K562 (cell line): ENCODE measurements at places on chromosomes 3 and 15. TPM values are rescaled to one million over a fixed set of nuclear protein-coding genes. Genes with fewer than 3 reads are reported as not detected.

GOLGA6A gene
- total RNA-seq: not detected in 2 replicates

TMEM207 gene
- total RNA-seq: not detected in 2 replicates

LRRC34 gene
- not detected in 2 replicates for total RNA-seq

ALDH1A2 gene
- total RNA-seq: 393 and 398 TPM in 2 replicates

CTXN2 gene
- total RNA-seq: not detected in 2 replicates

ROBO2 gene
- total RNA-seq: 1.7 and 1.9 TPM in 2 replicates

AHSG gene
- total RNA-seq: 0.69 and 1.2 TPM in 2 replicates

- DNase-seq: peak; percentile 17
Measured at GRCh38 chr15:49036650-49037545, 9.3 kb downstream of the SECISBP2L start.

GRCh38 chr15:90870354-90871138 is 2.2 kb downstream of the FURIN start:
- peak; percentile 41 for DNase-seq

- DNase-seq: no peak
Measured at GRCh38 chr3:29281344-29282241, 722 bp downstream of the RBMS3 start.

- DNase-seq: no peak
Measured at GRCh38 chr3:142275856-142276255, 50.5 kb upstream of the GK5 start.

DNA sequence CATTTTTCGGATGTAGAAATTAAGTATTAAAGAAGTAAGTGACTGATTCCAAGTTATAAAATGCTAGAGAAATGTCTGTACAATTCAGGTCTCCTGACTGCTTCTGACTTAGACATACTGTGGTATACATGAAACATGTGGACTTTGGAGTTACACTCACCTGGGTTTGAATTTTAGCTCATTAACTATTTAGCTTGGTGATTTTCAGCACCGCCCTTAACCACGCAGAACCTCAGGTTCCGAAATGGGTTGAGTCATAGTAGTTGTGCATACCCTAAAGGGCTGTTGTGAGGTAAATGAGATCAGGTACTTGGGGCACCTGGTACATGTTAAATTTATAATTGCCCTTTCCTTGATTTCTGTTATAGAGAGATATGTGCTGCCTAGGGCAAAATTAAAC is 32.9 kb upstream of the UTS2B start:
- no peak for DNase-seq

DNA sequence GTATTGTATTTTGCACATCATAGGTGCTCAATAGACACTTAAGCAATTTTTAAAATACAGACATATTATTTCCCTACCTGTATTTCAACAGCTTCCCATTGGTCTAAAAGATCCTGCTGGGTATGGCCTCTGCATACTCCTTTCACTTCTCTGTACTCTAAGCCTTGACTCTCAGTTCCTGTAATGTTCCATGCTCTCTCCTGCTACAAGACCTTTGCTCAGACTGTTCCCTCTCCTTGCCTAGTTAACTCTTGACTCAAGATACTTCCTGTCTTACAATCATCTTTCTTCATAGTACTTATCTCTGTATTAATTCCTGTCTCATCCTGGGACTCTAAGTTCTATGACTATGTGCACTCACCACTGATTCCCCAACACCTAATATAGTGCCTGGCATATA is 1.7 kb downstream of the SCN11A start:
- DNase-seq: no peak

- no peak for DNase-seq
Measured at GRCh38 chr3:126433496-126434263, 39.0 kb downstream of the CFAP100 start.

- DNase-seq: no peak
Measured at GRCh38 chr3:177257625-177258024, 60.3 kb upstream of the TBL1XR1 start.

- no peak for DNase-seq
Measured at GRCh38 chr3:88668180-88668579, 439.2 kb upstream of the EPHA3 start.

GRCh38 chr3:87136066-87136596 is 91.0 kb upstream of the CHMP2B start:
- DNase-seq: no peak

DNA sequence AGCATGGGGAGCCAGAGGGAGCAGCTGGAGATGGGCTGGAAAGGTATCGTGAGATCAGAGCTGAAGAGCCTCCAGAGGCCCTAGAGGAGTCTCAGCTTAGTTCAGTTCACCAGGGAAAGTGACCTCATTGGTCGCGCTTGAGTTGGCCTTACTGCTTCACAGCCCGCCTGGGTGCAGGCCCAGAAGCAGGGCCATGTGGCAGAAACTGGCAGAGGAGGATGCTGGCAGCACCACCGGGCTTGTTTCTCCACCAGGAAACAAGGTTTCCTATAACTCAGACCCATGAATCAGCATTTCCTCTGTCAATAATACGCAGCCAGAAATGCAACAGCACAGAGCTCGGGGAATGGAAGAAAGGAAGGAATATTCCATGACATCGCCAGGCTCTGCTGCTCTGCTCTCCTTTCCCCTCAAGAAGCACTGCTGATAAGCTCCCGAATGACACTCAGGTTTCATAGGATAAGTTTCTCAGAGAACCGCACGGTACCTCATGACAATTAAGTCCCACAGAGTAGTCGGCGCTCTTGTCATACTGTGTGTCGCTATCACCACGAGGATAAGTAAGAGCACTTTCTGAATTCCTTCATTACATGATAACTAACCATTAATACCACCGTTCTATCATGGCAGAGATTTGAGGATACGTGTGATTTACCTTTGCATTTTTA is 147.1 kb upstream of the LPP start:
- no peak for DNase-seq

GRCh38 chr15:48565560-48566482 is 79.7 kb downstream of the FBN1 start:
- no peak for DNase-seq

DNA sequence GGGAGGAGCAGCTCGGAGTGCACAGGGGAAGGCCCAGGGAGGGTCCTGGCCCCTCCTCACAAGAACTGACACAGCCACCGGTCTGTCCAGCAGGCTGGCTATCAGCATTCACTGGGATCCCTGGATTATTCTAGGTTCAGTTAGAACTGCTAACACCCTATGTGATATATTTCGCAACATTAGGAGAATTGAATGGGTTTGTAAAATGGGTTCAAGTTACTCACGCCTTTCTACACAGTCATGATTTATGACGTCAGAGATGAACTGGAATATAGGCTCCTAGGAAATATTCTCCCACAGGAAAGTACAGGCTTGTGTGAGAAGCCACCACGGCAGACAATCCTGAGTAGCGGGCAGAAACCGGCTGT is 969 bp upstream of the BSN start:
- DNase-seq: no peak

DNA sequence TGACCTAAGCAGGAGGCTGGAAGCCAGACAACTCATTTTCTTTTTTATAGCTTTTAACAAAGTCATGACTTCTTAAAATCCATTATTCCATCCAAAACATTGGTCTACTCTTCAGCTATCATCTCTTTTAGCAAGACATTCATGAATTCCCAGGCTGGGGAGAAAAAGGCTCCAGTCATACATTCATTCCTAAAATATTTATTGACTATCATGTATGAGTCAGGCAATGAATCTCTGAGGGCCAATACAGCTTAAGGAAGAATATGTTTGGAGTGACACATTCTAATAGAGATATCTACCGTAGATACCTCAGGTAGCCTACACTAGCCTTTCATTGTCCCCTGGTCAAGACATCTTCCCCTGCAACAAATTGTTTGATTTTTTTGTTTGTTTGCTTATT is 196.4 kb upstream of the NANOGP8 start:
- no peak for DNase-seq

DNA sequence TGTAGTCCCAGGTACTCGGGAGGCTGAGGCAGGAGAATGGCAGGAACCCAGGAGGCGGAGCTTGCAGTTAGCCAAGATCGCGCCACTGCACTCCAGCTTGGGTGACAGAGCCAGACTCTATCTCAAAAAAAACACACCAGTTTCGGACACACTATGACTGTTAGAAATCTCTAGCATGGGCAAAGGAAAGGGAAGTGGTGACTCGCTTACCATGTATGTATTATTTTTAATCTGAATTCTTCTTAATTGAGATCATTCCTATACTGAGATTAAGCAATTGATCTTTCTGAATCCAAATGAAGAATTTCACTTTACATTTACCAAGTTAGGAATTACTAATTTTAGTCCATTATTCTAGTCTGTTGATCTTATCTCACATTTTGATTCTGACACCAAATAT is 459.2 kb upstream of the ALCAM start:
- DNase-seq: no peak

- no peak for DNase-seq
Measured at GRCh38 chr3:45670991-45671390, 18.2 kb upstream of the SACM1L start.

DNA sequence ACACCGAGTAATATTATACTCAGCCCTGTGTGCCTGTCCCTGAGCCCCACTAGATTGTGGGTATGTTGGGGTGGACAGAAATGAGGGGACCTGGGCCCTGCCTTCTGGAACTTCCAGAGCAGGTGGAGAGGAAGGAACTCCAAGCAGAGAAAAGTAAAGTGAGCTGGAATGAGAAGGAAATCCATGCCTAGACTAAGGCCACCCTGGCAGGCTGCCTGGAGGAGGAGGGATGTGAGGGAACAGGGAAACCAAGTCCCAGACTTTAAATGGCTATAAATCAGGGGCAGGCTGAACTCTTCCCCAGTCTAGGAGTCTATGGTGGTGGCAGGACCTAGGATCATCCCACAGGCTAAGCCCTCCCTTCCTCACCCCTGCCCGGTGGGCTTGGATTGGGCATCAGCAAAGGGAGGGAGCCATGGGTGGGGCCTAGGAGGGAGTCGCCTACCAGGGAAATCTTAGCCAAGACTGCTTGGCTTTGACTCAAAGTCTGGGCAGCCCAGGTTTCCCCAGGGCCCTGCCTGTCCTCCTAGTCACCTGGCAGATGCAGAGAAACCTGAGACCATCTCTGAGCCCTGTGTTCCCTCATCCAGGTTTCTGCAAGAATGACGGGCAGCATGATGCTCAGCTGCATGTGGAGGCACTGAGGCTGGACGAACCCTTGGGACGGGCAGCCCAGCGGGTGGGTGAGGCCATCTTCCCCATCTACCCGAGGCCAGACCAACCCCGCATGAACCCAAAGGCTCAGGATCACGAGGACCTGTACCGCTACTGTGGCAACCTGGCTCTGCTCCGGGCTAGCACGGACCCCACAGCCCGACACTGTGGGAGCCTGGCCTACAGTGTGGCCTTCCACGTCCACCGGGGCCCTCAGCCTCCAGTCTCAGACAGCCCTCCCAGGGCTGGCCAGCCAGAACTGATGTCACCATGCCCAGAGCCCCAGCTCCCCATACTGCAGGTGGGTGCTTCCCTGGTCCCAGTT is 15.6 kb upstream of the STRA6 start:
- no peak for DNase-seq

GRCh38 chr3:101835676-101836075 is 13.6 kb upstream of the NFKBIZ start:
- DNase-seq: no peak

GRCh38 chr3:111801693-111802092 is 57.4 kb upstream of the PHLDB2 start:
- no peak for DNase-seq

DNA sequence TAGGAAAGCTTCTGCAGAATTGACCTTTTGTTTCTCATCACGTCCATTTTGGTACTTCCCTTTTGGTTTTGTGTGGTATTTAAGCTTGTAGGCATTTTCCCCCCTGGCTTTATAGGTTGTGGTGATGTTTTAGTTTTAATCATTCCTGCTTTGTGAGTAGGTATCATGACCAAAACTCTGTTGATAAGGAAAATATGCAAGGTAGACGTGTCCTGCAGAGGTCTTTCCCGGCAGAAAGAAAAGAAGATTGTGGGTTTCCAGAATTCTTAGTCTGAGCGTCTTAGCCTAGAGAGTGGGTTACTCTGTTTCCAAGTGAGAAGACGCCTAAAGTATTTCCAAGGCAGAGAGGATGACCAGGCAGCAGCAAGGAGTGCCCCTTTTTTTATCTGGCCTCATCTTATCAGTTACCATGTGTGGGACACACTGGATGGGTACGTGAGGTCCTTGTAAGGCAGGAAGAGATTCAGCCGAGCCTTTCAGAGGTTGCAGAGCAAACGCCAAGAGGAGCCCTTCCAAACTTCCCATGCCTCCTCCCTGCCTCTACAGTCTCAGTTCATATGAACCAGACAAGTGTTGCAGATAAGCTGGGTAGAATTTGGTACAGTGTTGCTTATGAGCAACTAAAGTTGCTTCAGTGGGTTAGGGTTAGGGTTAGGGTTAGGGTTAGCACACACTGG is 58.8 kb downstream of the ARNT2 start:
- no peak for DNase-seq

GRCh38 chr3:27127195-27127594 is 242.0 kb downstream of the NEK10 start:
- DNase-seq: no peak

DNA sequence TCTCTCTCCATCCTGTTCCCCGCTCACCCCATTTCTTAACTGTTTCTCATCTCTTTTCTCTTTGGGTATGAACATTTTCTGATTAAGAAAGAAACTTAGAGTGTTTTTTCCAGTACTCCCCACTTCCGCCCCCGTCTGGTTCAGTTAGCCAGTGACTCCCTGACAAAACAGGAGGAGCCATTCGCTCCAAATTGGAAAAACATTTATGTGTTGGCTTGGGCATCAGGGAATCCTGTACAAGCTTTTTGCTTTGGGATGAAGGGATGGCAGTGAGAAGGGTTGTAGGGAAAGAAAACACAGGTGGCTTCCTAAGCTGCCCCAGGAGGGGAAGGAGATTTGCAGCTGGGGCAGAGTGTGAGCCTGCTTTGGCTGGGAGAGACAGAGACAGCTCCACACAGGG is 47.0 kb downstream of the BOC start:
- no peak for DNase-seq

GRCh38 chr3:24004171-24004938 is 59.3 kb downstream of the NR1D2 start:
- DNase-seq: no peak

DNA sequence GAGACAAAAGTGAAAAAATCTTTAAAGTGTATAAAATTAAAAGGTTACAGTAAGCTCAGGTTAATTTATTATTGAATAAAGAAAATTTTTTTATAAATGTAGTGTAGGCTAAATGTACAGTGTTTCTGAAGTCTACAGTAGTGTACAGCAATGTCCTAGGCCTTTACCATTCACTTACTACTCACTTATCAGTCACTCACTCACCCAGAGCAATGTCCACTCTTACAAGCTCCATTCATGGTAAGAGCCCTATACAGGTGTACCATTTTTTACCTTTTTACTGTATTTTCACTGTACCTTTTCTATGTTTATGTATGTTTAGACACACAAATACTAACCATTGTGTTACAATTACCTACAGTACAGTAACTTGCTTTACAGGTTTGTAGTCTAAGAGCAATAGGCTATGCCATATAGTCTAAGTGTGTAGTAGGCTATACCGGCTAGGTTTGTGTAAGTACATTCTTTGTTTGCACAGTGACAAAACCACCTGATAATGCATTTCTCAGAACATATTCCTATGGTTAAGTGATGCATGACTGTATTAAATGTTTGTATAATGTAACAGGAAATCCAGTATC is 38.1 kb upstream of the NECTIN3 start:
- DNase-seq: no peak

DNA sequence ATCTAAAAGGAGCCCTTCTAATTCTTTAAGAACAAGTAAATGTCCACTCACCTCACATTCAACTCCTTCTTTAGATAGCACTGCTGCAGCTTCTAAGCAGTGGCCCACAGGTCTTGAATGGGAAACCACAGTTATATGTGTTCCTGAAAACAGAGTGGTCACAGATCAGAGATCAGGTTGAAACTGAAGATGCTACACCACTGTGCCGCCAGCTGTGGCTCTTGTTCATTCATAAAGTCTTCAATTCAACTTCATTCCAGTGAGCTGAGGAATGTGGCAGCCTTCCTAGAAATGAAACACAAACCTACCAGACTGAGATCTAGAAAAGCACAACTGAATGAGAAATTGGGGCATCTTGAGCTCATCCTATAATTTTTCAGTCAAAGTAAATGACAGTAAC is 4.0 kb downstream of the PDHB start:
- no peak for DNase-seq
